ENCODE measurements at places on chromosomes 1 and 21.

GRCh38 chr21:39073717-39074116, 109.5 kb downstream of the PSMG1 start:
- peaks cover 12% of the 10 kb centered on the region for H3K27me3 ChIP-seq
- H3K4me1 ChIP-seq, result no peaks in the 10 kb centered on the region
- no peaks in the 10 kb centered on the region for H3K36me3 ChIP-seq
- no peak overlapping the region for H3K4me3 ChIP-seq

GRCh38 chr1:27572019-27572678, 31.8 kb downstream of the AHDC1 start:
- H3K27ac ChIP-seq, result no peak overlapping the region
- no peak overlapping the region for H3K4me3 ChIP-seq
- H3K36me3 ChIP-seq, result no peaks in the 10 kb centered on the region
- H3K4me1 ChIP-seq, result peaks cover 17% of the 10 kb centered on the region
- DNase-seq, result no peak

GRCh38 chr1:240314845-240315801, 223.4 kb downstream of the FMN2 start:
- no peak overlapping the region for H3K27ac ChIP-seq
- no peak overlapping the region for H3K4me3 ChIP-seq
- no peaks in the 10 kb centered on the region for H3K36me3 ChIP-seq

DNA sequence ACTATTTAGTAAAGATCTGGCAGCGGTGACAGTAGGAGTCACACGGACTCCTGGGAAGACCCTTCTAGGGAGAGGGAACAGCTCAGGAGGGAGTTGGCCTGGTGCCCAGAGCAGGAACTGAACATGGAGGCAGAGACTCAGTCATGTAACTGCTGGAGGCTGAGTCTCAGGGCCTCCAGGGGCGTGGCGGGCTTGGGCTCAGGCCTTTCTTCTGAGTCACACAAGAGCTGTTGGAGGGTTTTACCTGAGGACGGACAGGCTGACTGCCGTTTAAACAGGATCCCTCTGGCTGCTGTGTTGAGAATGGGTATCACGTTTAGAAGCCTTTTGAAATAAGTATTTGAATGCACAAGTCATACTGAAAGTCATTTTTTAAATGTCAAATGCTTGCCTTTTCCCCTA, 7.2 kb upstream of the ETS2 start:
- no peaks in the 10 kb centered on the region for H3K36me3 ChIP-seq
- DNase-seq, result peak; percentile 30
- no peak overlapping the region for H3K27ac ChIP-seq
- H3K27me3 ChIP-seq, result peaks cover 2% of the 10 kb centered on the region
- H3K4me1 ChIP-seq, result peaks cover 6% of the 10 kb centered on the region
